ENCODE measurements at places on chromosomes 4 and X.

- DNase-seq, result no peak
Observed at GRCh38 chr4:48079972-48080391, 54.1 kb downstream of the TXK start.

DNA sequence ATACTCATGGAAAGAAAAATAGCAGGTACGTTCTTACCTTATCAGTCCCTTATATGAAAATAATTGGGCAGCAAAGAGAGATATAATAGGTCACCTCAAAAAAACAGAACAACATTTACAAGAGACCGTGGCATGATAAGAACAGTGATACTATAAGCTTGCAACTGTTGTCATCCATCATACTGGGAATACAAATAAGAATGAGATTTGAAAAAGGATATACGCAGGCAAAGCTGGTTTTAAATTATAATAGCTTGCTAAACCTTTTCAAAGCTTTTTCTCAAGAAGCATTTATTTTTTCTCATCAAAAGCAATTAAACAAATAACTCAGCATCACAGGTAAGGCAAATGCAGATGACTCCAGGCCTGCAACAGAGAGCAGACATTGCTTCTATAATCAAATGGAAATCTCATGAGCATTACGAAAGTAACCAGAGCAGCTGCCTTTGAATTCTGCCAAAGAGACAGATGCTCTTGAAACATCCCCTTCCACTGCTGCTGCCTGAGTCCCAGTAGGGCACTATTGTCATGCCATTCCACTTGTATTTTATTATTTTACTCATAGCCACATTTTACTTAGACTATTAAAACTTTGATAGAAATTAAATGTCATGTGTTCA, 620.6 kb upstream of the GNPDA2 start:
- DNase-seq, result no peak

- DNase-seq, result no peak
Observed at GRCh38 chr4:8795140-8795539, 76.5 kb downstream of the HMX1 start.

- no peak for DNase-seq
Observed at GRCh38 chr4:125313497-125313896, 1.3 kb upstream of the FAT4 start.

- no peak for DNase-seq
Observed at GRCh38 chr4:153198719-153199118, 5.5 kb upstream of the TRIM2 start.

- no peak for DNase-seq
Observed at GRCh38 chr4:128720270-128720669, 89.2 kb upstream of the JADE1 start.

- no peak for DNase-seq
Observed at GRCh38 chr4:89134775-89135319, 23.5 kb downstream of the TIGD2 start.

DNA sequence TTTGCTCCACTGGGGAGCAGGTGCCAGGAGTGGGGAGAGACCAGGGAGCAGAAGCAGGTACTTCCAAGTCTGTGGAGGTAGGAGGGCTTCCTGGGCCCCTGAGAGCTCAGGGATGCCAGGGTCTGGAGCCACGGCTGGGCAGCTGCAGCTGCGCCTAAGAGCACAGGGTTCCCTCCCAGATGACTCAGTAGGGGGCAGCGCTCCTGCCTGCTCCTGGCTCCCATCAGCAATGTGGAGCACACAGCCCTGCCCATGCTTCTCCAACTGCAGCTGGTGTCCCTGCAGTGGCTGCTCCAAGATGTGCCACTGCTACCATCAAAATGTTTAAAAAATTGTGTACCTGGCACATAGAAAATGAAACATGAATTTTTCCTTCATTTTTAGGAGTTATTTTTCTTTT, 1028.2 kb downstream of the PCDH7 start:
- no peak for DNase-seq
